Panc1 (cell line): ENCODE measurements at places on chromosomes 11 and 22. TPM values are rescaled to one million over a fixed set of nuclear protein-coding genes. Genes with fewer than 3 reads are reported as not detected.

Gene POU2AF1
- total RNA-seq, result 0.18 TPM

Gene C22orf15
- total RNA-seq, result not detected

Gene GATD1
- total RNA-seq, result 229 TPM

Gene KCTD14
- 19.3 TPM for total RNA-seq

Gene KCNE3
- 0.15 TPM for total RNA-seq

Gene CPT1B
- total RNA-seq, result 18.4 TPM

Gene CARD18
- total RNA-seq, result 8.1 TPM

DNA sequence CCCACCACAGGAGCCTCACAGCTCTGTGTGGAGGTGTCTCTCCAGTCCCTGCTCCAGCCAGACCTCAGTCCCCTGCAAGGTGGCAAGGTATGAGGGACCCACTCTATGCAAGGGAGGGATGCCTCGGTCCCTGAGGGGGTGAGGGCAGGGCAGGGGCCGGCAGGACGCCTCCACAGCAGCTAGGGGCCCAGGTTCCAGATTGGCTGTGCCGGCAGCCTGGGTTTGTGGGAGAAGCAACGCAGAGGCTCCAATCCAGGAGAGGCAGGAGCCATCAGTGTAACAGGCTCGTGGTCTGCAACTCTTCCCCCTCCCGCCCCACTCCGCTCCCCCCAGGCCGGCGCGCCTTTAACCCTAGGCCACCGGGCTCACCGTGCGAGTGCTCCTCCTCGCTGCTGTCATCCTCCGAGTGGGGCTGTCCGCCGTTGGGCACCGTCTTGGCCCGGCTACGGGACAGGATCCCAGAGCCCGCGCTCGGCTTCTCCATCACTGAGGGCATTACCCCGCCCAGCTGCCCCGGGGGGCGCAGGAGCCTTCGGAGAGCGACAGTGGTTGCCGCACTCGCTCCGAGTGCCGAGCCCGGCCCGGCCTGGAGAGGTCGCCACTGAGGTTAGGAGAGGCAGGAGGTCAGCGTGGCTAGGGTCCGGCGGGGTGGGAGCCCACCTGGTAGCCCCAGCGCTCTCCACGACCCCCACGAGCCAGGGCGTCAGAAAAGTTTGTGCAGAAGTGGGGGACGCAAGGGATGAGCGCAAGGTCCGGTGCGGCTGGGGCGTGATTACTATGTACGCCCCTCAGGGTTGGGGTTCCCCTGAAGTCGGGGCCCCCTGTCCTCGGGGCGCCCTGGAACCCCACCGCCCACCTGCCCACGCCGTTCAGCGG is 765 bp downstream of the RCOR2 start:
- H3K27ac ChIP-seq, result peak overlapping the region; percentile 29; the same call in 1 of the 2 replicates
- no peak for DNase-seq
- no peaks in the 10 kb centered on the region; the same call in 1 of the 2 replicates for H3K36me3 ChIP-seq
- H3K4me3 ChIP-seq, result peak overlapping the region; percentile 62

DNA sequence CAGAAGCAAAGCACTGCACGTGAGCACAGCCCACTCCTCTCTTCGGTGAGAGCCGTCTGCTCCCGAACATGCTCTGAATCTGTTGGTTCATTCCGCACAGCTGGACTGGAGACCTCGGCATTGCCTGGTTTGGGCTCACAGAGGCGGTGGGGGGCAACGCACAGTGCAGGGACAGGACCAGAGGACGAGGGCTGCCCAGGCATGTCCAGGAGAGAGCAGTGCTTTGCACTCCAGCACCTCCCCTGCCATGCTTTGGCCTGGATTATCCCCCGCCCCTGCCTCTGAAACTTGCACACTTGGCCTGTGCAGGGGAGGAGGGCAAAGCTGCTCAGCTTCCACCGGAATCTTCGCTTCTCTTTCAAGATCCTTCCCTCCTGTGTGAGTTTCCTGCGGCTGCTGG is 536.5 kb downstream of the BRD1 start:
- H3K27me3 ChIP-seq, result no peaks in the 10 kb centered on the region
- DNase-seq, result no peak
- no peak overlapping the region for H3K27ac ChIP-seq
- no peaks in the 10 kb centered on the region for H3K36me3 ChIP-seq

GRCh38 chr11:64492561-64492960 is 98.5 kb upstream of the SLC22A12 start:
- H3K4me3 ChIP-seq, result no peak overlapping the region
- no peaks in the 10 kb centered on the region for H3K36me3 ChIP-seq
- no peaks in the 10 kb centered on the region for H3K4me1 ChIP-seq
- no peak for DNase-seq
- H3K27me3 ChIP-seq, result peaks cover 18% of the 10 kb centered on the region

- H3K27ac ChIP-seq, result no peak overlapping the region
- H3K36me3 ChIP-seq, result no peaks in the 10 kb centered on the region
- H3K4me3 ChIP-seq, result no peak overlapping the region
- H3K4me1 ChIP-seq, result peaks cover 2% of the 10 kb centered on the region; the same call in 1 of the 2 replicates
- DNase-seq, result no peak
These were observed 5.4 kb downstream of the LRRC32 start for GRCh38 chr11:76665172-76665571.

DNA sequence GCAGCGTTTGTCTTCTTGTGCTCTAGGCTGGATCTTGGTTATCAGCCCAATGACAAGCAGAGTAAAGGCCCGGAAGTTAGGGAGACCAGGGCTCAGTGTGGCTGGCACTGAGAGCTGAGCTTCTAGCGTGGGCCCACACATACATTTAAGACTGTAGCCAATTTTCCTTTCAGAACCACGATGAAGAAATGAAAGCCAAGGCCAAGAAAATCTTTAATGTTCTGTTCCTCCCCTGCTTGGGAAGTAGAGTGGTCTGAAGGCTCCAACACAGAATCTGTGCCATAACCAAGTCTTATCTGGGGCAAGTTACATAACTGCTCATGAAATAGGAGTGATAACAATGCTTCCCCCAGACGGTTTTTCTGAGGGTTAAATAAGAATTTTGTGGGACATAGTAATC is 4.7 kb upstream of the ST3GAL4 start:
- no peaks in the 10 kb centered on the region for H3K27me3 ChIP-seq
- H3K27ac ChIP-seq, result no peak overlapping the region
- H3K4me1 ChIP-seq, result peaks cover 25% of the 10 kb centered on the region
- no peak for DNase-seq
- peaks cover 3% of the 10 kb centered on the region; the same call in 1 of the 2 replicates for H3K36me3 ChIP-seq

DNA sequence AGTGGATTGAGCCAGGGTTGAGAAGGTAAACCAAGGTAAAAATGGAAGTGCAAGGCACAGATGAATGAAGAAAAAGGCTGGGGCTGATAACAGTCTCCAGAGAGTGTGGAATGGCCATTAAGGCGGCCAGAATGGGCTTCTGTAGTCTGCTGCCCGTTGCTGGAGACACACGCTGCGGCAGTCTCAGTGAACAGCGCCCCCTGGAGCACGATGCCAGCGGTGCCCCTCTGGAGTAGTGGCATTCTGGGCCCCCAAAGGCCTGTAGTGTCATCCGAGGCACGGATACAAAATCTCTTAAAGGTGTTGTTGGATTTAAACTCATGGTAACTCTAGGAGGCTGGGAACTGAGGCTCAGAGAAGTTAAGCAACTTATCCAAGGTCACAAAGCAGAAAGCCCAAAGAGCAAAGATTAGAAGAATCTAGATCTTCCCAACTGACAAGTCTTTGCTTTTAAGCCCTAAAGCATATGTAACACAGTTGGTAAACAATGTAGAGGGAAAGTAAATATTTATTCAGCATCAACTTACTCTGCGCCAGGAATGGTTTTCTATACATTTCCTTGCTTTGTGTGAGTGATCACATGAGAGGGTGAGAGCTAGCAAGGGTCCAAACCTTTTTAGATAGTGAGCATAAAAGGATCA is 18.2 kb downstream of the KCNJ1 start:
- no peak overlapping the region for H3K27ac ChIP-seq
- H3K4me1 ChIP-seq, result no peaks in the 10 kb centered on the region
- no peak overlapping the region for H3K4me3 ChIP-seq
- no peaks in the 10 kb centered on the region for H3K36me3 ChIP-seq
- peaks cover under 1% of the 10 kb centered on the region; the same call in 1 of the 2 replicates for H3K27me3 ChIP-seq

DNA sequence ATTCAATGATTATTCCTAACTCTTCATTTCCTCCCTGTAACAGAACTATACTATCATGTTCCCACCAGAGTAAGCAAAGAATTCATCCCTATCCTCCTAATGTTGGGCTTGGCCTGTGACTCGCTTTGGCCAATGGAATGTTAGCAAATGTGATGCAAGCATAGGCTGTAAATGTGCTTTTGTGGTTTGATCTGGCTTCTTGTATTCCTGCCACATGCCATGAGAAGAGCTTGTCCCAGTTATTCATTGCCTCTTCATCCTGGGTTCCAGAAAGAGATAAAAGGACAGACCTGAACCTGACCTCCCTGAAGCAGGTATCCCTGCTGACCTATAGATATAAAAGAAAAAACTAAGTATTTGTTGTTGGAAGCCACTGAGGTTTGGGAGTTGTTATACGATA is 51.0 kb downstream of the SYTL2 start:
- H3K27ac ChIP-seq, result no peak overlapping the region; the same call in none of the 2 replicates
- no peak overlapping the region for H3K4me3 ChIP-seq
- peaks cover 6% of the 10 kb centered on the region; the same call in 1 of the 2 replicates for H3K36me3 ChIP-seq

GRCh38 chr11:118126082-118126838 is 26.4 kb downstream of the SCN4B start:
- peaks cover 12% of the 10 kb centered on the region for H3K27me3 ChIP-seq
- no peaks in the 10 kb centered on the region for H3K36me3 ChIP-seq
- H3K4me3 ChIP-seq, result no peak overlapping the region
- no peak overlapping the region for H3K27ac ChIP-seq
- no peaks in the 10 kb centered on the region for H3K4me1 ChIP-seq

GRCh38 chr11:11722246-11722645 is 100.4 kb upstream of the GALNT18 start:
- H3K4me3 ChIP-seq, result no peak overlapping the region
- DNase-seq, result no peak
- no peaks in the 10 kb centered on the region for H3K36me3 ChIP-seq
- no peaks in the 10 kb centered on the region for H3K4me1 ChIP-seq

DNA sequence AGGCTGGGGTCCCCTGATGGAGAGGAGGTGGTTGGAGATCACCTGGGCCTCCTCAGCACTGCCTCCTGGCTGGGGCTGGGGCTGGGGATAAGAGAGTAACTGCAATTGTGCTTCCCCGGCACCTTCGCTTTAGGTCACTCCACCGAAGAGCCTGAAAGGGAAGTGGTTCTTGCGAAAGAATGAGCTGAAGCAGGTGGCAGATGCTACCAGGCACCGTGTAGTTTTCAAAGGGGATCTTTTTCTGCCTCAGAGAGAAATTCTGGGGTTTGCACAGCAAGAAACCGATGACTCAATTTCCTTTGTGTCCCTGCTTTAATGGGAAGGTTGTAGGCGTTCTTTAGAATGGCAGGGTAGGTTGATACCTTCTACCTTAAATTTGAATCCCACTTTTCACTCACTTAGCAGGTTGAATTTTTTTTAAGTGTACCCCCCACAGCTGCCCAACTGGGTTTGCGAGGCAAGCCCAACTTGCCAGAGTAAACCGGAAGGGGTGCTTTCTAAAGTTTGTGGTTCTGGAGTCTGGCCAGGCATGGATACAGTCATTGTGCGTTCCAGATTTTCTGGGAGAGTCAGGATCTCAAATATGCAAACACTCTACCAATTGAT is 5.3 kb downstream of the CD44 start:
- H3K27me3 ChIP-seq, result no peaks in the 10 kb centered on the region
- no peak for DNase-seq
- peaks cover 24% of the 10 kb centered on the region for H3K36me3 ChIP-seq
- H3K27ac ChIP-seq, result peak overlapping the region; percentile 97

GRCh38 chr11:1573903-1574237 is 1.8 kb upstream of the DUSP8 start:
- peak; percentile 55 for DNase-seq
- peak overlapping the region; percentile 41 for H3K4me3 ChIP-seq
- no peaks in the 10 kb centered on the region for H3K36me3 ChIP-seq
- H3K27ac ChIP-seq, result no peak overlapping the region
- H3K4me1 ChIP-seq, result peaks cover 21% of the 10 kb centered on the region

DNA sequence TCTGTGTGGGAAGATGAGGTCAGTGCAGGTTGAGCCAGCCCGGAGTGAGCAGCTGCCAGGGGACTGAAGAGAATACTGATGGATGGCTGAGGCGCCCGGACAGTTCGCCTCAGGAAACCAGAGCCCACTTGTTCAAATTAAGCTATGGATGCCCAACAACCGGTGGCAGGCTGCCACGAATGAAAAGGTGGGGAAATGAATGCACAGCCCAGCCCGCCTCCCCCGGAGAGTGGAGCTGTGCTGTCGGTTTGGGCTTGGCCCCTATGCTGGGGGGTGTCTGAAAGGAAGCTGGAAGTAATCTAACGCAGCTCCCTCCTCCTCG is 21.9 kb downstream of the HSPA8 start:
- no peak for DNase-seq
- no peaks in the 10 kb centered on the region for H3K4me1 ChIP-seq
- no peak overlapping the region for H3K4me3 ChIP-seq
- no peak overlapping the region for H3K27ac ChIP-seq
- no peaks in the 10 kb centered on the region for H3K36me3 ChIP-seq

DNA sequence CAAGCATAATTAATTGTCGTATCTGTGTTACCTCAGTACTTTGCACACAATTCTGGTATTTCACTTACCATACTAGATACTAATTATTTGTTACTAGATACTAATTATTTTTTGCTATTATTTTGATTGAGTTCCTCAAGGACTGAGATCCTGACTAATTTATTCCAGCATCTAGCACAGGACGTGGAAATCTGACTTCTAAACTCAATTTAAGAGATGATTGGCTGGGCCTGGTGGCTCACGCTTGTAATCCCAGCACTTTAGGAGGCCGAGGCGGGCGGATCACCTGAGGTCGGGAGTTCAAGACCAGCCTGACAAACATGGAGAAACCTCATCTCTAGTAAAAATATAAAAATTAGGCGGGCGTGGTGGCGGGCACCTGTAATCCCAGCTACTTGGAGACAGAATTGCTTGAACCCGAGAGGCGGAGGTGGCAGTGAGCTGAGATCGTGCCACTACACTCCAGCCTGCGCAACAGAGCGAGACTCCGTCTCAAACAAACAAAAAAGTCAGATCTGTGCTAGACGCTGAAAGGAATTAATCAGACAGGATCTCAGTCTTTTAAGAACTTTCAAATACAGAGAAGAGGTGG is 527 bp upstream of the MRPL48 start:
- H3K4me3 ChIP-seq, result peak overlapping the region; percentile 69
- peaks cover 12% of the 10 kb centered on the region for H3K4me1 ChIP-seq
- H3K36me3 ChIP-seq, result no peaks in the 10 kb centered on the region

DNA sequence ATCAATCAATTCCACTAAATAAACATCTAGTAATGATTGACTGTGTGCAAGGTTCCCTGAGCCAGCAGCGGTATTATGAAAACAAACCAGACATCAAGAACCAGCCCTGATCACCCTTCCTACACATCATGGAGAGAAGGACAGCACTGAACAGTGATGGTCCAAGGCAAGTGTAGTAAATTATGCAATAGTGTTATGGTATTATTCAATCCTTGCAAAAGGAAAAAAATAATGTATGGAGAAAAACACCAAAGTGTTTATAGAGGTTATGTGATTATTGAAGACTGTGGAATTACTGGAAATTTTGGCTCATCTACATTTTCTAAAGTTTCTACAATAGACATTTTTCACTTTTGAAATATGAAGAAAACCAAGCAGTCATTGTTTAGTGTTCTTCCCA is 105.3 kb downstream of the RCN1 start:
- no peak overlapping the region for H3K4me3 ChIP-seq
- no peak overlapping the region for H3K27ac ChIP-seq
- no peaks in the 10 kb centered on the region for H3K36me3 ChIP-seq
- DNase-seq, result no peak
- H3K27me3 ChIP-seq, result peaks cover 9% of the 10 kb centered on the region

GRCh38 chr11:128963744-128964325 is 21.2 kb upstream of the TP53AIP1 start:
- H3K27me3 ChIP-seq, result no peaks in the 10 kb centered on the region
- H3K27ac ChIP-seq, result no peak overlapping the region
- no peak overlapping the region for H3K4me3 ChIP-seq

GRCh38 chr22:38696606-38697424 is 3.9 kb downstream of the JOSD1 start:
- H3K4me3 ChIP-seq, result peak overlapping the region; percentile 21; the same call in 1 of the 2 replicates
- peaks cover 19% of the 10 kb centered on the region for H3K4me1 ChIP-seq
- DNase-seq, result no peak
- no peaks in the 10 kb centered on the region for H3K27me3 ChIP-seq
- peak overlapping the region; percentile 46 for H3K27ac ChIP-seq
- no peaks in the 10 kb centered on the region; the same call in 1 of the 2 replicates for H3K36me3 ChIP-seq
